ENCODE measurements at places on chromosomes 4 and X.

GRCh38 chr4:8598391-8599090 lies 6.0 kb downstream of the CPZ start:
- DNase-seq, result no peak

GRCh38 chr4:10671366-10671765 lies 13.2 kb downstream of the CLNK start:
- DNase-seq, result peak; percentile 49

- DNase-seq, result no peak
Measured at GRCh38 chrX:78706071-78706470, 41.4 kb upstream of the LPAR4 start.

- no peak for DNase-seq
Measured at GRCh38 chrX:118222421-118222820, 105.8 kb upstream of the KLHL13 start.

DNA sequence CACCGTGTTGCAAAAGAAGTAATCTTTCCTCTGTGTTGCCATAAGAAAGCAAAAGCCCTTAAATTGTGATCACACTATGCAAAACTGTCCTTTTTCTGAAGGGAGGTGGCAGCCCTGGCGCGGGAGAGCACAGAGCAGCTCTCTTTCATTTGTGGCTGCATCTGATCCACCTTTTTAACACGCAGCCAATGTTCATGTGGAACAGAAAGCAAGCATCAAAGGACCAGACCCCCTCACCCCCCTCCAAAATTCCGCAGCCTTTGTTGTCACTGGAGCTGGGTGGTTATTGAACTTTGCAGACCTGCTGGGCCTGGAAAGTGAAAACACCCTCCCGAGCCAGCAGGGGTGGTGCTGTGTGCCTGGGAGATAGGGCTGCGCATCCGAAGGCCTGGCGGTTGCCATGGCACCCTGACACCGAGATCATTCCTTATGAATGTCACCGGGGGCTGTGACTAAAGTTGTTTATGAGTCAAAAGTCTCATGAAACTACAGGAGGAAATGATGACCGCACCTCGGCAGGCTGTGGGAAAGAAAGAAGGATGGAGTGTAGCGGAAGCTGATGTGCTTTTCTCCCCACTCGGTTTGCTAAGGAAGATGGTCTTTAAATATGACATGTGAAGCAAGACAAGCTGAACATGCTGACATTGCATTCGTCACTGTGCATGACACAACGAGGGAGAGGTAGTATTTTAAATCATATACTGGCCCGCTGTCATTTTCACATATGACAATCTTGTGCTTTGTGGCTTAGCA lies 367.4 kb downstream of the UNC5C start:
- DNase-seq, result peak; percentile 11

DNA sequence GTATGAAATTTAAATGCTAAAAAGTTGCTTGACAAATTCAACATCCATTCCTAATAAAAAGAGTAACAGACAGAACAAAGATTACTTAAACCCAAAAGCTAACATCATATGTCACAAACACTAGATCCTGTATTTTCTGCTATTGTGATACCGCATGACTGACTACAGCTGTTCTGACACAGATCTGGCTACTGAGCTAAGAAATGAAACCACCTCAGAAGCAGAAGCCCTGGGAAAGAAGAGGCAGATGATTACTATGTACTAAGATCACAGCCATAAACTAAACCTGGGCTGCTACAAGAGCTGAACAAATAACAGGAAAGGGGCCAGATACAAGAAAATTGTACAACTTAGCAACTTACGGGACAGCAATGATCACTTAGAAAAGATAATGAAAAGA lies 9.4 kb downstream of the LETM1 start:
- DNase-seq, result no peak

- DNase-seq, result no peak
Measured at GRCh38 chrX:130443875-130444274, 42.1 kb downstream of the RBMX2 start.

DNA sequence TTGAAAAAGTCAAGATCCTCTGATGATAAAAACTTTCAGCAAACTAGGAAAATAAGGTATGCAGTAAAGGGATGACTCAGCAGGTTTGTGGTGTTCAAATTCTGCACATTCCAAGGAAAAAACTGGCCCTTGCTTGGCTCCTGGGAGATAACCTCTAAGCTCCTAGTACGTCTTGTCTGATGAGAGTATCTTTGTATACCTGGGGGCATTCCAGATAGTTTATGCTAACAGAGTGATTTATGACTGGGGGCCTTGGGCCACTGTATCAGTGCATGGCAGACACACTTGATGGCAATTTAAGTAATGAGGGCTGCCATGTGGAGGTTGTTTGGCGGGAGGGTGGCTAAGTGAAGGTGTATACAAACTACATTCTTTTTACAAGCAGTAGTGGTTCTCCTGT lies 56.9 kb downstream of the NSG1 start:
- no peak for DNase-seq

GRCh38 chr4:132827522-132827921 lies 321.6 kb upstream of the PCDH10 start:
- no peak for DNase-seq

- DNase-seq, result no peak
Measured at GRCh38 chr4:7358100-7358735, 76.5 kb downstream of the PSAPL1 start.
